ENCODE measurements at places on chromosomes 7 and 10. TPM values are rescaled to one million over a fixed set of nuclear protein-coding genes. Genes with fewer than 3 reads are reported as not detected.
A peak's percentile ranks its signal among the peaks of the same experiment; 100 is the strongest.

Gene FBXL13
- total RNA-seq: 0.18 TPM

DNA sequence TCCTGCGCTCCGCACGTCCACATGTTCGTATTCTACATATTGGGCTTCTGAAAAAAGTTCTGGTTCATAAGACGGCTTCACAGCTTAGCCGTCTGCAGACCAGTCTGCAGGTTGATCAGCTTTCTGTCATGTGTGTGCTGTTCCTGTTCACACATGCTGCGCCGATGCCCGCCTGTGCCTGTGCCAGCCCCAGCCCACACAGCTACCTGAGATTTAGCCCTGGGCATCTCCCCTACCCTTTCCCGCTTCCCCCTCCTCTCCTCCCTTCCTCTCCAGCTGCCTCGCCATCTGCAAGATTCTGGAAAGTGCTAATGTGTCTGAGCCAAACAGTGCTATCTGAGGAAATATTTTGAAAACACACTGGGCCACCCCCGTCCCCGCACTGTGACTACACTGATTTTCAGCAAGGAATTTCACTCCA is 7.1 kb downstream of the CHST3 start:
- no peak overlapping the region for H3K27ac ChIP-seq
- peaks cover 31% of the 10 kb centered on the region for H3K27me3 ChIP-seq
- no peaks in the 10 kb centered on the region for H3K36me3 ChIP-seq
- peaks cover 6% of the 10 kb centered on the region for H3K4me1 ChIP-seq

GRCh38 chr10:70343312-70343711 is 39.1 kb downstream of the LRRC20 start:
- no peak overlapping the region for H3K27ac ChIP-seq
- no peaks in the 10 kb centered on the region for H3K27me3 ChIP-seq
- peaks cover 8% of the 10 kb centered on the region for H3K36me3 ChIP-seq
- H3K4me3 ChIP-seq: no peak overlapping the region

GRCh38 chr7:91165846-91166230 is 98.4 kb upstream of the FZD1 start:
- no peak for DNase-seq
- H3K27me3 ChIP-seq: no peaks in the 10 kb centered on the region
- no peak overlapping the region for H3K27ac ChIP-seq
- H3K4me1 ChIP-seq: no peaks in the 10 kb centered on the region

GRCh38 chr10:14556285-14556956 is 218.3 kb downstream of the FAM107B start:
- H3K4me1 ChIP-seq: peaks cover 95% of the 10 kb centered on the region
- H3K27ac ChIP-seq: peak overlapping the region; percentile 74
- no peaks in the 10 kb centered on the region for H3K27me3 ChIP-seq
- peaks cover 29% of the 10 kb centered on the region for H3K36me3 ChIP-seq
- DNase-seq: peak; percentile 64
- no peak overlapping the region for H3K4me3 ChIP-seq

DNA sequence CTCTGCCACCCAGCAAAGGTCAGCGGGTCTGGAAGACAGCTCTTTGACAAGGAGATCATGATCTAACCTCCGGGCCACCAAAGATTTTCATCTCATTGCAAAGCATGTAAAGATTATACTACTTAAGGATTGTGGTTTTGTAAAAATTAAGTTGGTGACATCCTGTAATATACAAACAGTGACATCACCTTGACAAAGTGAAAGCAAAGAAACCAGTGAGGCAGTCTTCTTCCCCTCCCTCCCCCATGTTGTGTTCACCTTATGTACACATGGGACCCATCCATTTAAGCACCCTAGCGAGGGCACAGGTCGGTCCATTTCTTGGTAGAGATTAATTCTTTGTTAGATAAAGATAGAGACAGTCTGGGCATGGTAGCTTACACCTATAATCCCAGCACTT is 3.9 kb downstream of the MDH2 start:
- peak overlapping the region; percentile 18 for H3K4me3 ChIP-seq
- H3K27ac ChIP-seq: peak overlapping the region; percentile 78
- peak; percentile 58 for DNase-seq
- H3K27me3 ChIP-seq: no peaks in the 10 kb centered on the region

Gene OR13A1
- not detected for total RNA-seq

GRCh38 chr7:32941681-32942414 is 15.4 kb upstream of the FKBP9 start:
- no peak for DNase-seq
- peak overlapping the region; percentile 8 for H3K27ac ChIP-seq
- peak overlapping the region; percentile 82 for H3K4me3 ChIP-seq
- peaks cover 8% of the 10 kb centered on the region for H3K36me3 ChIP-seq

Gene EXOSC1
- total RNA-seq: 49.5 TPM

Gene NUTM2E
- 0.28 TPM for total RNA-seq

DNA sequence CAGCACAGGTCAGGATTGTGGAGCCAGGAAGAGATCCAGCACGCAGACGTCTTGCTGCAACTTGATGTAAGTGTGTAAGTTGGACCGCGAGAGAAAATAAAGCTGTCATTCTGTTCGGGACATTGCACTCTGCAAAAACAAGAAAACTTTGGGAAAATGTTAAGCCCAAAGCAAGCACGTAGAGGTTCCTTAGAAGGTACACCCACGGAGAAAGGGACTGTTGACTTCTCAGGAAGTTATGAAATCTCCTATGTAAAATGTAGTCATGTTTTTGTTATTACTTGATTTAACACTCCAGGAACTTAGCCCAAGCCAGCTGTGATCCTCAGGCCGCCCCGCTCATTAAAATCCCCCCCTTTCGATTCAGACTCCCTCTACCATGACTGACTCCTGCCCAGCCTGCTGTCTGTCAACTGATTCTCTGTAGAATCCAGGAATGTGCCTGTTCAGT is 196.1 kb upstream of the TCF7L2 start:
- no peaks in the 10 kb centered on the region for H3K27me3 ChIP-seq
- H3K36me3 ChIP-seq: peaks cover 1% of the 10 kb centered on the region
- no peak overlapping the region for H3K4me3 ChIP-seq
- H3K4me1 ChIP-seq: no peaks in the 10 kb centered on the region
- no peak for DNase-seq

DNA sequence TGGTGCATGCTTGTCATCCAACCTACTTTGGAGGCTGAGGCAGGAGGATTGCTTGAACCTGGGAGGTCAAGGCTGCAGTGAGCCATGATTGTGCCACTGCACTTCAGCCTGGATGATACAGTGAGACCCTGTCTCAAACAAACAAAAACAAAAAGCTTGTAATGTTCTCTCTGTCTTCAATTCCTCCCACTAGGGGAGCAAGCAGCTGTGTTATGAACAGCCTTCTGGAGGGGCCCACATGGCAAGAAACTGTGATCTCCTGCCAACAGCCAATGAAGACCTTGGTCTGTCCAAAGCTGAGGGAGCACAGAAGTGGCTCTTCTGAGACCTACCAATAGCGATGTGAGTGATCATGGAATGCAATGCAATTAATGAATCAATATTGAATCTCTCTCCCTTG is 229.2 kb downstream of the SEC23IP start:
- no peak overlapping the region for H3K27ac ChIP-seq
- H3K4me1 ChIP-seq: no peaks in the 10 kb centered on the region
- no peaks in the 10 kb centered on the region for H3K36me3 ChIP-seq

- H3K4me3 ChIP-seq: no peak overlapping the region
- peaks cover 5% of the 10 kb centered on the region for H3K27me3 ChIP-seq
- no peak for DNase-seq
- H3K36me3 ChIP-seq: no peaks in the 10 kb centered on the region
- H3K27ac ChIP-seq: no peak overlapping the region
Observed at GRCh38 chr10:75441196-75441595, 9.8 kb downstream of the LRMDA start.

Gene CLRN3
- not detected for total RNA-seq

Gene CXCL12
- total RNA-seq: not detected

Gene CABCOCO1
- total RNA-seq: not detected

Gene CTBP2
- 0.82 TPM for total RNA-seq

GRCh38 chr10:17033529-17034260 is 95.9 kb downstream of the CUBN start:
- H3K27ac ChIP-seq: peak overlapping the region; percentile 50
- peaks cover 54% of the 10 kb centered on the region for H3K4me1 ChIP-seq
- no peaks in the 10 kb centered on the region for H3K27me3 ChIP-seq
- DNase-seq: no peak

GRCh38 chr10:14889318-14889717 is 10.7 kb downstream of the SUV39H2 start:
- DNase-seq: no peak
- H3K36me3 ChIP-seq: peaks cover 13% of the 10 kb centered on the region
- H3K27ac ChIP-seq: no peak overlapping the region
- H3K4me3 ChIP-seq: no peak overlapping the region

- peaks cover 12% of the 10 kb centered on the region for H3K27me3 ChIP-seq
- no peak overlapping the region for H3K4me3 ChIP-seq
- H3K36me3 ChIP-seq: no peaks in the 10 kb centered on the region
Observed at GRCh38 chr7:140568021-140568813, 72.4 kb downstream of the DENND2A start.

DNA sequence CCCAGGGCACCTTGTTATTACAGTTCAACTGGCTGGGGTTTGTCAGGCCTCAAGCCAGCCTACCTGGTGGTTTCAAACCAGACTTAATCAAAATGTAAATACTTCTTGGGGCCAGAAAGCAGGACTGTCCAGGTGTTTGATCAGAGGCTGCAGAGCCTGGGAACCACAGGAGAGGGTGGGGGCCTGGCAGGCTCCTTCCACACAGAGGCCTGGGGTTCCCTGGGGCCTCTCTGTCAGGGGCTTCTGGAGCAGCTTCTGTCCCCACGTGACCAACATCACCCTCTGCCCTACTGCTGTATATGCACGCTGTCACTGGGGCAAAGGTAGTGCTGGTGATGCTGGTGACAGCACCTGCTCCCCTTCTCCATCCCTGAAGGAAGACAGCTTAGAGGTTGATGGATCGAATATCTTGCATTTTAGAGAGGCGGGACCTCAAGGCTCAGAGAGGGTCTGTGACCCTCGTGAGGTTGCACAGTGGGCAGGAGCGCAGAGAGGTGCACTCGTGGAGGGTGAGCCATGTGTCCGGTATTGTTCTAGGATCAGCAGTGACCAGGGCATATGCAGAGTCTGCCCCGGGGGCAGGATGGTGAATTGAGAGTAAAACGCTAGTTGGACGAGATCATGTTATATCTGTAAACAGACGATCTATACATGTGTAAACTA is 95.4 kb downstream of the GRK5 start:
- DNase-seq: no peak
- H3K27ac ChIP-seq: peak overlapping the region; percentile 95
- no peak overlapping the region for H3K4me3 ChIP-seq
- H3K27me3 ChIP-seq: no peaks in the 10 kb centered on the region
- peaks cover 3% of the 10 kb centered on the region for H3K36me3 ChIP-seq
- H3K4me1 ChIP-seq: peaks cover 89% of the 10 kb centered on the region

DNA sequence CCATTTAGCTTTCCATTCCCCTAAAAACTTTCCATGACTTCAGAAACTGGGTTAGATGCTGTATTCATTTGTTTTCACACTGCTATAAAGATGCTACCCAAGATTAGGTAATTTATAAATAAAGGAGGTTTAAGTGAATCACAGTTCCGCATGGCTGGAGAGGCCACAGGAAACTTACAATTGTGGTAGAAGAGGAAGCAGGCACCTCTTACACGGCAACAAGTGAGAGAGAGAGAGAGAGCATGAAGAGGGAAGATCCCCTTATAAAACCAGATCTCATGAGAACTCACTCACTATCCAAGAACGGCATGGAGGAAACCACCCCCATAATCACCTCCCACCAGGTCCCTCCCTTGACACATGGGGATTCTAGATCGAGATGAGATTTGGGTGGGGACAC is 336.8 kb downstream of the TFEC start:
- no peak overlapping the region for H3K4me3 ChIP-seq
- no peak for DNase-seq
- no peak overlapping the region for H3K27ac ChIP-seq
- H3K36me3 ChIP-seq: no peaks in the 10 kb centered on the region
- H3K27me3 ChIP-seq: no peaks in the 10 kb centered on the region
- peaks cover 4% of the 10 kb centered on the region for H3K4me1 ChIP-seq

- H3K27ac ChIP-seq: no peak overlapping the region
- H3K4me3 ChIP-seq: no peak overlapping the region
- H3K27me3 ChIP-seq: peaks cover 16% of the 10 kb centered on the region
- H3K36me3 ChIP-seq: no peaks in the 10 kb centered on the region
Observed at GRCh38 chr10:29853913-29854312, 205.5 kb downstream of the JCAD start.

Gene ATP5F1C
- 285 TPM for total RNA-seq

DNA sequence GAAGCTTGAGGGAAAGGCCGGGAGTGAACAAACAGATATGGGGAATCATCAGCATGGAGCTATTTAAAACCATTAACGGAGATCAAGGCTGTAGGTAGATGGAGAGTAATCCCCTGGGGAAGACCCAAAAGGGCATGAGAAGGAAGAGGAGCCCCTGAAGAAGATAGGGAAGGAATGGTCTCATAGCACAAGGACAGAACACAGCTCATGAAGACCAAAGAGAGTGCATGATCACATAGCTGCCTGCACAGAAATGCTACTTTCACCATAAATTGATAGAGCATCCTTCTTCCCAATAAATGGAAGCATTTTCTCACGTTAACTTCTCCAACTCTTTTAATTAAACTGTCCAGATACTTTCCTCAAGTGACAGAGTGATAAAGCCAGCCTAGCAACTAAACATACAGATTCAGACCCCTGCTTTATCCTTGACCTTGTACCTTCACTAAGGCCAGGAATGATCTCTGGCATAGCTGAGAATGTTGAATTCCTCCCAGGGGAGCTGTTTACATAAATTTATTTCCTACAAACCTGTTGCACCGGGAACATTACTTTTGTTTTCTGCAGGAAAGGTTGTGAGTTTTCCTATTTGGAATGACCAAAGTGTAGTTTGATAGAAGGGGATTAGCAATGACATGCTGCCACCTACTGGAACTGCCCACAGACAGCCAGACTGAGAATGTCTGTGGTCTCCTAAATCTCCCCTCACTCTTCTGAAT is 110.8 kb upstream of the LRGUK start:
- H3K27ac ChIP-seq: no peak overlapping the region
- peaks cover 5% of the 10 kb centered on the region for H3K4me1 ChIP-seq
- no peak overlapping the region for H3K4me3 ChIP-seq
- no peaks in the 10 kb centered on the region for H3K36me3 ChIP-seq

DNA sequence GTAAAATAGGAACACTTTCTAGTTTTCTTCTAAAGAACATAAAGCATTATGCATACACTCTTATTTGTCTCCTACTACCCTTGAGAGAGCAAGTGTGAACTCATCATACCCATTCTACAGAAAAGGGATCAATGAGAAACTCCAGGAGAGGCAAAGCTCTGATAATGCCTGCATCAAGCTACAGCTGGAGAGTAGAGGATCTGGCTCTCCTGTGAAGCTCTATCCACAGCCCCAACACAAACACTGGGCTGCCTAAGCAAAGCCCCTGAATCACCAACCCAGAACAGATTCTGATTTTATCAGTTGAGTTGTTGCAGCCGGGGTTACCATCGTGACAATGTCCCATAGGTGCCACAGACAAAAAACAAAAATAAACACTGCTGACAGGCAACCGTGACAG is 74.9 kb downstream of the NUDCD3 start:
- no peak overlapping the region for H3K27ac ChIP-seq
- H3K27me3 ChIP-seq: no peaks in the 10 kb centered on the region
- H3K36me3 ChIP-seq: peaks cover 34% of the 10 kb centered on the region
- no peak overlapping the region for H3K4me3 ChIP-seq
- no peak for DNase-seq

- peak; percentile 25 for DNase-seq
- no peaks in the 10 kb centered on the region for H3K4me1 ChIP-seq
- no peaks in the 10 kb centered on the region for H3K36me3 ChIP-seq
- no peak overlapping the region for H3K4me3 ChIP-seq
- no peaks in the 10 kb centered on the region for H3K27me3 ChIP-seq
Observed at GRCh38 chr7:36308031-36308430, 81.6 kb upstream of the ANLN start.

Gene SYT15
- total RNA-seq: 0.33 TPM

Gene TNRC18
- 64.0 TPM for total RNA-seq
